Mucosa of descending colon (tissue), 3 donors: ENCODE measurements at places on chromosomes 2 and 18.

GRCh38 chr18:8991155-8991554 lies 111.3 kb upstream of the NDUFV2 start:
- DNase-seq, result no peak

DNA sequence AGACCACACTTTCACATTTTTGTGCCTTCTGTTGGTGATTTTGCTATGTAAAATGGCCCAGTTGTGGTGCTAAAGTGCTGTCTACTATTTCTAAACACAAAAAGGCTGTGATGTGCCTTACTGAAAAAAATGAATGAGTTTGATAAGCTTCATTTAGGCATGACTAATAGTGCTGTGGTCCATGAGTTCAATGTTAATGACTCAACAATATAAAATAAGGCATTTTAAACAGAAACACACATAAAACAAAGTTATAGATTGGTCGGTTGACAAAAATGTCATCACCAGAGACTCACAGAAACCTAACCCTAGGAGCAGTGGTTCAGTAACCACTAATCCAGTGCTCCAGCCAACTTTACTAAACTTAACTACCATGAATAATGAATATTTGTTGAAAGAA lies 160.0 kb downstream of the DNAH6 start:
- no peak for DNase-seq

DNA sequence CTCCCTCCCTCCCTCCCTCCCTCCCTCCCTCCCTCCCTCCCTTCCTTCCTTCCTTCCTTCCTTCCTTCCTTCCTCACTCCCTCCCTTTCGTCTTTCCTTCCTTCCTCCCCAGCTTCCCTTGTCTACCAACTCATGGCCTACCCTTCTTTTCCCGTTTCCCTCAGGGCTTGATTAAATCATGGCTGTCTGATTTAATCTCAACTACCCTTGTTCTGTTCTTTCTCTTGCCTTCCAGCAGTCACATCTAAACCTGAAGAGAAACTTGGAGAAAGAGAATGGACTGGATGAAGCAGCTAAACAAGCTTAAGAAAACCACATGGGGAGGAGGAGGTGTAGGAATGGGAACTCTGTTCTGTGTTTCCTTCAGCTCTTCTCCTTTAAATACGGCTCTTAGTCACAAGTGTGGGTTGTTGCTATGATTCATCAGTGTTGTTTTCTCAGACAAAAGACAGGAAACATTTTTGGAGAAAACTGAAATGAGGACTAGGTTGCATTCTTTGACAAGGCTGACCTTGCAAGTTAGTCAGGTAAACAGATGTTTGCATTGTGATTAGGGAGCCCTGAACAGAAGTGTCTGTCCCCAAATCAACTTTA lies 177.9 kb downstream of the LRRTM1 start:
- no peak for DNase-seq

GRCh38 chr2:2519381-2519780 lies 188.3 kb upstream of the MYT1L start:
- DNase-seq, result no peak
